ENCODE measurements at places on chromosomes 6 and 20. TPM values are rescaled to one million over a fixed set of nuclear protein-coding genes. Genes with fewer than 3 reads are reported as not detected.

DNA sequence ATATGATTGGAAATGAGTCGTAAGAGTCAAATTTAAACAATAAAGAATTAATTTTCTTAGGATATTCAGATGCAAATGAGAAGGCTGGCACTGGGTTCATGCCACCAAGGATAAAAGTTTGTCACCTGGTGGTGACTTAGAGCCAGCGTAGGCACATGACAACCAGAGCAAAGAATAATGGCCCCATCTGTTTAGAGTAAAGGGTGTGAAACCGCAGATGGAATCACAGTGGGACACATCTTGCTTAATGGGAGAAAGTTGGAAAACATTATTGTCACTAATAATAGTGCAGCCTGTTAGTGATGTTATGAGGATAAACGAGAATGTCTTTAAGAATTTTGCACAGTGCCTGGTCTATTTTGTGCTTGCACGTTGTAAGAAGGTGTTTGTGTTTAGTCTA is 727.8 kb downstream of the QKI start:
- no peak for DNase-seq

- no peak for DNase-seq
Observed at GRCh38 chr6:30889921-30890645, 5.8 kb downstream of the DDR1 start.

DNA sequence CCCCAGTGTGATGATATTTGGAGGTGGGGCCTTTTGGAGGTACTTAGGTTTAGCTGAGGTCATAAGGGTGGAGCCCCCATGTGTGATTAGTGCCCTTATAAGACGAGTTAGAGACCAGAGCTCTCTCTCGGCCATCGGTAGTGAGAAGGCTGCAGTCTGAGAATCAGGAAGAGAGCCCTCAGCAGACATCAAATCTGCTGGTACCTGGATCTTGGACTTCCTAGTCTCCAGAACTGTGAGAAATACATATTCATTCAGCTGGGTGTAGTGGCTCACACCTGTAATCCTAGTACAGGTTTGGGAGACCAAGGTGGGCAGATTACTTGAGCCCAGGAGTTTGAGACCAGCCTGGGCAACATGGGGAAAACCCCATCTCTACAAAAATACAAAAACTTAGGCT is 48.7 kb upstream of the DDR1 start:
- no peak for DNase-seq

GRCh38 chr6:104858642-104859041 is 1.1 kb downstream of the HACE1 start:
- no peak for DNase-seq

DNA sequence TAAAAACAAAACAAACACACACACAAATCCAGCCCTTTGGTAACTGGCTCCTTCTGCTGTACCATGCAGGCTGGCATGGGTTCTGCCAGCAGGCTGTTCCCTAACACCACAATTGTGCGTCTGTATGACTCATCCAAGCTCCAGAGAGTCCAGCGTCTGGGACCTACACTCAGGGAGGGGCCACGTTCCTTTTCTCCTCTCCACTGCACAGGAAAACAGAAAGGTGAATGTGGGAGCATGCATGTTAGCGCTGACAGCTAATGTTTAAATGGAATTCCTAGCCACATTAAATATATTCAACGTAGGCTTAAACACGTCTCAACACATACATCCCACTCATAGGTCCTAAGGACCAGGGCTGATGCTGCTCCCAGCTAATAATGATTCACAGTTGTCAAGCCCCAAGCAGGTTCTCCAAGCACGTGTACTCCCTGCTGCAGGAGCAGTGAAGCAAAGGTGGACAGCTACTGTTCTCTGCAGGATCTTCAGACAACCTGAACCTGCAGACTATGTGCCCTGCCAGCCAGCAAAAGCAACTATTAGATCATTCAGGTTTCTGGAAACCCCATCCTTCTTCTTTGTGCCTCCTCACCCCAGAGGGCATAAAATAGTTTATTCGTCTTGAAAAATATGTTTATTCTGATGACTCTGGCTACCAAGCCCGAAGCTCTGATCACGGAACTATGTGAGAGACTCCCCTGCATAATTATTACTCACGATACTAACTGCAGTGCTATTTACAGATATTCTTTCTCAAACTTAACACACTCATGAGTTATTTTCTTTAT is 20.9 kb downstream of the MAP1LC3A start:
- DNase-seq = peak; percentile 65

GRCh38 chr20:23452776-23453175 is at the start of gene CST11:
Gene CST11, minus strand, starts transcription at chr20:23452876. Its CDS starts 65 bp downstream, at chr20:23452811.
- DNase-seq = no peak

DNA sequence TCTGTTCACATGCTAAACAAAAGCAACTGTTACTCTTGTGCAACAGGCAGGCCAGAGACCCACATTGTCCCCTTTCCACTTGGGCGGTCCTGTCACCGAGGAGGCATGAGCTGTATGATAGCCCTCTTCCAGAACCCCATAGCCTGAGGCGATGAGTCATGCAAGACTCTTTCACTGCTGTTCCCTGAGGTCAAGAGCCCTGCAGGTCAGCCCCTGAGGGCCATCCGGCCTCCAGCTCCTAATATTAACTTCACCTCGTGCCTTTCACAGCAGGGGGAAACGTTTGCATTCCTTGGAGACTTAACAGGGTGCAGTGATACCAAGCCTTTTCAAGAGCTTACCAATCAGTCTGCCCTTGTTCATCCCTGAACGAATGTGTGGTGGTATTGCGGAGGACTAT is 253.3 kb upstream of the ECI2 start:
- DNase-seq = no peak

DNA sequence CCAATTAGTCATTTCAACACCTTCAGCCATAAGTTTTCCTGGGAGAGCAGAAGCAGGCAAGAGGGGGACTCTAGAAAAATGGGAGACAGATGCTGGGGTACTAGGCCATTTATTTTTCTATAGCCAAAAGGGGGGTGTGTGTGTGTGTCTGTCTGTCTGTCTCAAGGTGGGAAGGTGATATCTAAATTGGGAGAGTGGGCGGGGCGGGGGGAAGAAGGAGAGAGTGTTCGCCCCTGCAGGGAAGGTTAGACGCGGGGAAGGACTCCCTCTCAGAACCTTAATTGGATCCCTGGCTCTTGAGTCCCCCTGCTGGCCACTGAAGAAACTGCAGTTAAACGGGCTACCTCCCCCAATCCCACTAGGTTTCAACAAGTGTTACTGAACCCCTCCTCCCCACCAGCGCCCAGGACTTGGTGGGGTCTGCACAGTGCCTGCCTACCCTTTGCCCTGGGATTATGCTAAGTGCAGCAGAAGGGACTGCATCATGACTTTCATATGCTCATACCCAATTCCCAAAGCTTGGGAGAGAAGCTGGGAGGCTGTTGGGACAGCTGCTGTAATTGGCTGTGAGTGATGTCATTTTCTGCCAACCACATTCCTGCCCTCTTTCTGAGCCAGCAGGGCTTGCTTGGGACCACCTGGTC is 45.8 kb downstream of the FOXP4 start:
- no peak for DNase-seq

GRCh38 chr6:42269553-42269952 is 51.9 kb upstream of the MRPS10 start:
- no peak for DNase-seq

DNA sequence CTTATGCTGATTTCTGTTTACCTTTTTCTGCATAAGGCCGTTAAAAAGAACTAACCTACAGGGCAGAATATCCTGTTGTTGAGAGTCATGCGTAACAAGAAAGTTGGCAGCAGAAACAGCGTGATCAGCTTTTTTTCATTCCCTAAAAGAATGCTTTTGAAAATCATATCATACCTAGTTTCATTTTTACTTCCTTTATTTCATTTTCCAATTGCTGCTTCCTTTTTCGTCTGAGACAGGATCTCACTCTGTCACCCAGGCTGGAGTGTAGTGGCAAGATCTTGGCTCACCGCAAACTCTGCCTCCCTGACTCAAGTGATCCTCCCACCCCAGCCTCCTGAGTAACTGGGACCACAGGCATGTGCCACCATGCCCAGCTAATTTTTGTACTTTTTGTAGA is 4.1 kb downstream of the CALHM6 start:
- no peak for DNase-seq

- no peak for DNase-seq
Observed at GRCh38 chr6:89215391-89215790, 1.8 kb downstream of the GABRR1 start.

- DNase-seq = no peak
Observed at GRCh38 chr6:45562171-45562570, 184.4 kb upstream of the SUPT3H start.

DNA sequence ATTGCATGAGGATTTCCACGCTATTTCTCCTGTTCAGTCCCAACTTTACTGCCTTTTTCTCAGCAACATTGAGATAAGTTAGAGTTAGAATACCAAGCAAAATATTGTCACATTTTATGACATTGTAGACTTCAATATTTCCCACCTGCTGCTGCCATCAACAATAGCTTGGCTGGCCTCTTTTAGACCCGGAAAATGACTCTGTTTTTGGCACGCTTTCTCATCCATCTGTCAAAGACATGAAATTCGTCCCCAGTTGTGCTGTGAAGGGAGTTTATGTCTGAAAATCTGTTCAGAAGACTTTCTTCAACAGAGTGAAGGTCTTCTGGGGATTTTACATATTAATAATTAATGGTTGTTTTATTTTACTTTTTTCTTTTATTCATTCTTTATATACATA is 857.3 kb downstream of the FRK start:
- DNase-seq = no peak

DNA sequence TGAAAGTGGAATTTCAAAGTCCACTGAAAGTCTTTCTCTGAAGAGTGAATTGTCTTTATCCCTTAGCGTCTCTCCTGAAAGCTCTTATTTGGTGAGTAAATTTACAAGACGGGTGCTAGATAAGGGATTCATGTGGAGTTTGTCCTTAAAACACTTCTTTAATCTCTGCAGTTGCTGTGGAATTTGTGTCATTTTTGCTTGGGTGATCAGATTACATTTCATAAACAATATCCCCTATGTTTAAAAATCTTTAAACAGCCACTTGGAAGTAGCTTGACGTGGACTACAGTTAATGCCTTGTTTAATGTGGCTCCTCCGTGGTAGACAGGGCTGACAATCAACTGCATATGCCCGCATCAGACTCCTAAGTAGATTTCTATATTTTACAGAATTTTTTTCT is 175.4 kb upstream of the ZNF217 start:
- DNase-seq = no peak

OTOR gene
- total RNA-seq = not detected

PPIL1 gene
- 33.3 TPM for total RNA-seq

MARCKS gene
- total RNA-seq = 325 TPM

RNF114 gene
- 156 TPM for total RNA-seq

CLPSL2 gene
- total RNA-seq = not detected

NNAT gene
- total RNA-seq = 13.8 TPM

TAF4 gene
- 13.3 TPM for total RNA-seq

ZBP1 gene
- not detected for total RNA-seq

COQ3 gene
- 2.0 TPM for total RNA-seq

ARMH2 gene
- total RNA-seq = not detected

RIPOR2 gene
- not detected for total RNA-seq

Data from glomerular endothelial cell (primary cell).